SHP77 treated with DMSO at 0.1 percent for 48 hours (cell line): ENCODE measurements at places on chromosomes 12 and 14.

DNA sequence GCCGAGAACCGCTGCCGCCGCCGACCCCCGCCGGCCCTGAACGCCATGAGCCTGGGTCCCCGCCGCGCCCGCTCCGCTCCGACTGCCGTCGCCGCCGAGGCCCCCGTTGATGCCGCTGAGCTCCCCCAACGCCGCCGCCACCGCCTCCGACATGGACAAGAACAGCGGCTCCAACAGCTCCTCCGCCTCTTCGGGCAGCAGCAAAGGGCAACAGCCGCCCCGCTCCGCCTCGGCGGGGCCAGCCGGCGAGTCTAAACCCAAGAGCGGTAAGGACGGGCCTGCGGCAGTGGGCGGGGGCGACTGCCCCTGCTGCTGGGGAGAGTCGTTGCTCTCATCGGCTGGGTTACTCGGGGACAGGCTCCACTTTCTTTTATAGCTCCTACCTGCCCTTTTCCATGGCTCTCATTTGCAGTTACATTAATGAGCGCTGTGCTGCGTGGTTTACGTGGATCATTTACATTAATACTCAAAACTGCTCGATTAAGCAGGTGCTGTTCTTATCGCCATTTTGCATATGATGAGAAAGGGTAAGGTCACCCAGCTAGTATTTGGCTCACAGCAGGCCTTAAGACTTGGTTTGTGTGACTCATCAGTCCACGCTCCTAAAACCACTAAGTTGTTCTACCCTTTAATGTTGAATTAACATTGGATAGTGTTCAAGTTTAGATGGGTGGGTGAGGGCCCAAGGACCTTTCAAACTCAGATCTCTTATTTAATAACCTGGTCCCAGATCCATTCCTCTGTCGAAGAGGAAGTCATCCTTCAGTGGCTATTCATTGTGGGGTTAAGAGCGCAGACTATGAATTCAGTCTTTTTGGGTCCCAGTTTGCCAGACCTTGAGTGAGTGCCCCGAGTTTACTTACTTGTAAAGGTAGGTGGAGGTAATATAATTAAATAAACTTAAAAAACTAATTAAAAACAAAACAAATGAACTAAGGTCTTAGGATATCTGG lies 823 bp downstream of the RNF10 start:
- DNase-seq: peak; percentile 24

- DNase-seq: no peak
Measured at GRCh38 chr12:54328595-54329337, 3.8 kb downstream of the COPZ1 start.

GRCh38 chr12:81414441-81414840 lies 336.6 kb downstream of the ACSS3 start:
- no peak for DNase-seq

DNA sequence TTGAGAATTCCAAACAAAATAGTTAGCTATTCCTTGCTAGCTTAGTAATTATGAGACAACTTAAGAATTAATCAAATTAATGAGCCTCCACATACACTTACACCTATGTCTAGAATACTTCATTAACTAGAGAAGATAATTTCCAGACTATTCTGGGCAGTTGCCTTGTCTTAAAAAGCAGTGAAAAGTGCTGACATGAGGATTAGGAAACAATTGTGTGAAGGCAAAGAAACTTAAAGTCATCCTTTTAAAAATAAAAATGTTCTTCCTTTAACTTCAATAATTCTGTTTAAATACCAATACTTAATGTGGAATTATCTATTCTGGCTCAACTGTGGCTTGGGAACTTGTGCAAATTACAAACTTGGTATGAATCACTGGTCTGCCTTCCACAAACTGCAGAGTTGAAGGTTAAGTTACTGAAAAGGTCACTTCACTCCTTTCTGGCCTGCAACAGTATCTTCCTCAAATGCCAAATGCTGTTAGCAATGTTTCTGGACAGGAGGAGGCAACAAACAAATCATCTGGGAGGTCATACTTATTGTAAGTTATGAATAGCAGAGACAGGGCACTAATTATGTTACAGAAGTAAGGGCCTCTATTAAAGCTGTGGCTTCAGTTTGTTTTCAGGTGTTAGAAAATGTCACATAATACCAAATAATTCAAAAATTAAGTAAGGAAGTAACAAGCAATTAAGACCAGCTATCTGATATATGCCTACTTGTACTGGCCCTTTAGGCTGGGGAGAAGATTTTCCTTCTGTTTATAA lies 19.2 kb downstream of the PPTC7 start:
- DNase-seq: no peak

DNA sequence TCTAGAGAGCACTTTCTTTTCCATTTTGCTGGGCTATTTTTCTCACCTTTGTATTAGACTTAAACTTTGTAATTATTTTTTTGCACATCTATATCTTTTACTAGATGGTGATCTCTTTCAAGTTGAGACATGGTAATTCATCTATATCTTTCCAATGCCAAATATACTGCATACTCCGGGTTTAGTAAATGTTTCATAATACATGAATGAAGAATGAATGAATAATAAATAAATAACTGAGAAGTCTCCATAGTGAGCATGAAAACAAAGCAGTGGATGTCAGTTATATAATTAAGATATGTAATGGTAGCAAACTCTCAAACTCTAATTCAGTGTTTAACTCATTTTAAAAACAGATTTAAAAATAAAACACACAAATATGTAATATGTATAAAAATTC lies 342.5 kb upstream of the KITLG start:
- no peak for DNase-seq

DNA sequence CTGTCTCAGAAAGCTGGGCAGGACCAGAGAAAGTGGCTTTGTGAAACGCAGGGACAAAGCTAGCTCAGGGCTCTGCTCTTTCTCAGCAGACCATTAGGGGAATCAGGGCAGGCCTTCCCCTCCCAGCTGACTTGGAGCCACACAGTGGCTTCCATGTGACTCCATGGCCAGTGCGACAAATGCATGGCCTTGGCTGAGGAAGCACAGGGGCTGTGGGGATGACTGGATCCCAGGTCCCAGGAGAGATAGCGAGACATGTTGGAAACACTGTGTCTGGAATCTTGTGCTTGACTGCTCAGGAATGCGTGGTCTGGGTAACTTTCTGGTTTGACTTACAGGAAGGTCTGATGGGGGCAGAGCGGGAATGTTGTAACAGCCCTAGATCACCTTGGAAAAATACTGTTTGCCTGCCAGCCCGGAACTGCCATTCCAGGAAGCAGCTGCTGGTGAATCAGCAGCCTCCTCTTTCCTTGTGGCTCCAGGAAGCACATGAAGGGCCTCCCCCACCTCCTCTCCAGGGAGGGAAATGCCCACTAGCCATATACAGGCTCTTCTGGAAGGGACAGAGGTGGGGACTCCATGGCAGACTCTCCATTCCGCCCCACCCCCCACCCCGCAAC lies 133.5 kb upstream of the HIF1A start:
- peak; percentile 72 for DNase-seq

GRCh38 chr12:47975036-47975620 lies 11.7 kb downstream of the TMEM106C start:
- DNase-seq: no peak

DNA sequence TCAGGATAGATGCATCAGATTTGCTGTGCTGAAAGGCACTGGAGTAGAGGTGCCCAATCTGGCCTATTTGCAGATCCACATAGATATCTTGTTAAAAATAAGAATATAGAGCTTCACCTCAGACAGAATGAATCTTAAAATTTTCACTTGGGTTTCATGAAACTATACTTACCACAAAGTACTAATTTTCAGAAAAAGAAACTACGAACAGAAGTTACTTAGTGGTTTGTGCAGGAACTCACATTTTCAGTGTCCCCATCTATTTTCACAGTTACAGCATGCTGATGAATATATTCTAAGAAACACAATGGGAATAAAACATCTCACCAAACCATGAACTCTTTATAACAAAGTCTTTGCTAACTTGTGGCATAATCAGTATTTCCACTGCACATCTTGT lies 449.4 kb downstream of the RERGL start:
- DNase-seq: no peak

- no peak for DNase-seq
Measured at GRCh38 chr12:3015356-3015755, 56.2 kb downstream of the TEAD4 start.
